HuH-7 (cell line): ENCODE measurements at places on chromosomes 3 and 15.

- DNase-seq: no peak
Observed at GRCh38 chr15:39270934-39271333, 309.9 kb upstream of the THBS1 start.

DNA sequence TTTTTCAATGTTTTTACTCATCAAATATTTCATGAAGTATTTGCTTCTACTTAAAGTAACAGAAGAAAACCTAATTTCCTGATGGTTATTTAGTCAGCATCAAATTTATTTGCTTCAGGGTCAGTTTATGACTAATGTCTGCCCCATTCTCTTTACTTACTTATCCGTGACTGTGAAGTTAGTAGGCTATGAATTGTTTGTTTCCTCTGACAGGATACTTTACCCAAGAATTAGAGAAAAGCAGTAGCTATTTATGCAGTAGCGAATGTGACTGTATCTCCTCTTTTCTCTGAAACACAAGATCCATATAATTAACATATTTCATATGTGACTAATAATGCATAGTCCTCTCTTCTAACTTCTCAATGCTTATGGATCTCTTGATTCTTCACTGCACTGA lies 329.9 kb upstream of the ROBO1 start:
- DNase-seq: no peak

DNA sequence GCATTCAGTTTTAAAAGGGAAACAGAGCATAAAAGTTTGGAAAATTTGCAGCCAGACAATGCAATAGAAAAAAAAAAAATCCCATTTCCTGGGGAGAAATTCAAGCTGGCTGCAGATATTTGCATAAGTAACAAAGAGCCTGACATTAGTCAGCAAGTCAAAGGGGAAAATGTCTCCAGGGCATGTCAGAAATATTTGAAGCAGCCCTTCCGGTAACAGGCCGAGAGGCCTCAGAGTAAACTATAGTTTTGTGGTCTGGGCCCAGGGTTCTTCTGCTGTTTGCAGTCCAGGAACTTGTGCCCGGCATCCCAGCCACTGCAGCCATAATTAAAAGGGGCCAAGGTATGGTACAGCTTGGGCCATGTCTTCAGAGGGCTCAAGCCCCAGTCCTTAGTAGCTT lies 411.6 kb upstream of the BCHE start:
- DNase-seq: no peak

- no peak for DNase-seq
Observed at GRCh38 chr15:71199384-71200351, 84.4 kb downstream of the THSD4 start.

DNA sequence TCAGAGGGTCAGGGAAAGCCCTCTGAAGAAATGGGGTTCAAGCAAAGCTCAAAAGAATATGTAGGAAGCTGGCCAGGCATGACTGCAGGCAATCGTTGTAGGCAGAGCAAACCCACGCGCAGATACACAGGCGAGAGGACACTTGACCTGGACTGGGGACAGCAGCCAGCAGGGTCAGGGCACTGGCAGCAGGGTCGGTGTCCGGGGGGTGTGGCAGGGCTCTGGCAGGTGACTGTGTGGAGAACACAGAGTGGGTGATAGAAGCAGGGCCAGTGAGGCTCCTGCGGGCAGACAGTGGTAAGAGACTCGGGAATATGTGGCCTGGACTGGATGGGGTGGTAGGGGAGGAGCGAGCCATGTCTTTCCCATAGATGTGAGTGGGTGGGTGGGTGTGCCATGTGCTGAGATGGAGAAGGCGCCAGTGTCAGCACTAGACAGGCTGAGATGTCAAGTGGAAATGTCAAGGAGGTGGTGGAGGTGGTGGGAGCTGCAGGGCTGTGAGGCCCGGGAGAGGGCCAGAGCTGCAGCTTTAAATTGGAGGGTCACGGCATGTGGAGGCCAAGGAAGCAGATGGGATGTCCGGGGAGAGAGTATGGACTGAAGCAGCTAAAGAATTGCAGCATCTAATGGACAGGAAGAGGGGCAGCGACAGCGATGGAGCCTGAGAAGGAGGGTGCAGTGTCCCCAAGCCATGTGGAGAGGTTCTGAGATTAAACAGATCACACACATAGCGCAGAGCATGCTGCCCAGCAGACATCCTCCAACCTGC lies 13.4 kb downstream of the TMEM43 start:
- DNase-seq: no peak

- no peak for DNase-seq
Observed at GRCh38 chr15:80752204-80752603, 27.0 kb upstream of the CEMIP start.

DNA sequence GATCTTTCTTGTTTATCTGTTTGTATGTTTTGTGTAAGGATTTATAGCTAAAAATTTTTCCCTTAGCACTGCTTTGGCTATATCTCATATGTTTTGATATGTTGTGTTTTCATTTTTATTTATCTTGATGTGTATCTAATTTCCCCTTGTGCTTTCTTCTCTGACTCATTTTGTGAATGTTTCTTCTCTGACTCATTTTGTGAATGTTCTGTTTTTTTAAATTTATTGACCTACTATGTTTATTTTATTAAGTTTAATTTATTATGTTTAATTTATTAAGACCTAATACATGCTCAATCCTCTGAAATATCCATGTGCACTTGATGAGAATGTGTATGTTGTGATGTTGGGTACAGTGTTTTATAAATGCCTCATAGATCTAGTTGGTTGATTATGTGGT lies 793.5 kb upstream of the CADM2 start:
- no peak for DNase-seq

DNA sequence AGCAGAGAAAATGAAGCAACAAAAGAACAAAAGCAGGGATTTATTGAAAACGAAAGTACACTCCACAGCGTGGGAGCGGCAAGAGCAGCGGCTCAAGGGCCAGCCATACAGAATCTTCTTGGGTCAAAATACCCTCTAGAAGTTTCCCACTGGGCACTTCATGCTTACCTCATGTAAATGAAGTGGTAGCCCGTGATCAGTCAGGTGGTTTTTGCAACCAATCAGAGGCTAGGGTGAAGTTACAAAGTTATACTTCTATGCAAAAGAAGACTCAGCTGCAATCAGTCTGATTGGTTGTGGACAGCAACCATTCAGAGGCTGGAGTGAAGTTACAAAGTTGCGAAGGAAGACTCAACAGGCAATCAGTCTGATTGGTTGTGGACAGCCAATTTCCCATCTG lies 37.8 kb upstream of the TRH start:
- no peak for DNase-seq

- DNase-seq: no peak
Observed at GRCh38 chr3:114863848-114864247, 283.2 kb downstream of the ZBTB20 start.

DNA sequence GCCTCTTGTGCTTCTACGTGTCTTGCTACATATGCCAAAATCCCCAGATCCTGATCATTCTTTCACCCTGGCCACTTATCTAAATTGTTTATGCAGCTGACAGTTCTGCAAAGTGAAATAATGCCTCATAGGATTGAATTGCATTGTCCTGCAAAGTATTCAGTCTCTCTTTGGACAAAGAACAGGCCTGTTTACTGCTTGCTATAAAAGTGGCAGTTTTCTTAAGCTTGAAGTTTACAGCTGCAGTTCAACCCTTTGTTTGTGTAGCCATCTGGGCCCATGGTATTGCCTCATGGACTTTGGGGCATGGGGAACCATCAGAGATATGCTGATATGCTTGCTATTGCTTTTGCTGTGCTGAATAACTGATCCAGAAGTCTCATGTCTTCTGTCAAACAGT lies 523.2 kb downstream of the OTOL1 start:
- DNase-seq: no peak

DNA sequence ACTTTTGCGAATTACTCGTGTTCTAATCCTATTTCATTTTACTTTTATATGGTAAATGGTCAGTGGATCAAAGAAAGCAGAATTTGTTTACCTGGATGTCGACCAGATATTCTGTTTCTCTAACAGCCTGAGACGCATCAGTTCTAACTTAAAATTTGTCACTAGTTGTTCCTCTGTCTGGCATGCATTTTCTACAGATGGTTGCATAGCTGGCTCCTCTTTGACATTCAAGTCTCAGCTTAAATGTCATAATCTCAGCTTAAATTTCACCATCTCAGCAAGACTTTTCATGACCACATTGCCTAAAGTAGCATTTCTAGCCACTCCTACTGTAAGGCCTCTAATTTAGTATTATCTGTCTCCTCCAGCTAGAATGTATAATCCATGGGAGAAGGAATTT lies 609.3 kb downstream of the AGBL1 start:
- DNase-seq: no peak

GRCh38 chr3:172161959-172162358 lies 122.6 kb downstream of the FNDC3B start:
- no peak for DNase-seq

DNA sequence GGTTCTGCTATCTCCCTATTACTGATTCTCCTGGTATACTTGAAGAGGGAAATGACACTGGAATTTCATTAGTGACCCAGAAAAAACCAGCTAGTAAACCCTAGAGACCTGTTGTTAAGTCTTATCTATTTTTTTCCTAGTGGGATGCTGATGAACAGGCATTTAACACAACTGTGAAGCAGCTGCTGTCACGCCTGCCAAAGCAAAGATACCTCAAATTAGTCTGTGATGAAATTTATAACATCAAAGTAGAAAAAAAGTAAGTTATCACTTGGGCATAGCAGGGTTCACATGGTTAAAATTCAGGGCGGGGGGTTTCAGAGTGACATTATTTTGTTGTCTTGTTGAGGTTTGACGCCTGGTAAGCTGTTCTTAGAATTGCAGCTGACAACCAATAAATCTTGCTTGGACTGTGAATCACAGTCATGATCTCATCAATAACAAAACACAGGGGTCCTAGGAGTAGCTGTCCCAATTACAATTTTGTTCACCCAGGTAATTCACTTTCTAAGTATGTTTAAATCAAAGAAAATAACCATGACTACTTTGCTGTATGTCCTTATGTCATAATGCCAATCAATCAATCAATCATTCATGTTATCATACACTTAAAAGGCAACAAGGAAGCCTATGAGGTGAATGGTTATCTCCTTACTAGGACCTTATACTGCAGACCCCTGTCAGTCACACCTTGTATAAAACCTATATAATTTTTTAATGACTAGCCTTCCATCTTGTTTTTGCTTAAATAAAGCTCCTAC lies 4.6 kb downstream of the SRP14 start:
- DNase-seq: no peak

- DNase-seq: no peak
Observed at GRCh38 chr3:127714125-127714571, 41.4 kb downstream of the ABTB1 start.

DNA sequence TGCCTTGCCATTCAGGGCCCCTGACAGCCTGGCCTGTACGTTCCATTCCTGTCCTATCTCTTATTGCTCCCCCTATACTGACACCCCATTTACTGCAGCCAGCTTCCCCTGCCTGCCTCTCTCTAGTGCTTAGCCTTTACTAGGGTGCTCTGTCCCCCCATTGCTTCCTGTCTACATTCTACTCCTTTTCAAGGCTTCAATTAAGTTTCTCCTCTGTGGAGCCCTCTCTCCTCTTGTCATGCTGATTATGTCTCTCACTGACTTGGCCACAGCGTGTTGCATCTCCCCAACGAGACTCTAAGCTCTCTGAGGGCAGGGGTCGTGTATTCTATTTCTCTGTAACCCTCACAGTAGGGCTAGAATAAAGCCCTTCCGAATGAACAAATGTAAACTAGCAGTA lies 185.2 kb downstream of the RPLP1 start:
- DNase-seq: no peak

DNA sequence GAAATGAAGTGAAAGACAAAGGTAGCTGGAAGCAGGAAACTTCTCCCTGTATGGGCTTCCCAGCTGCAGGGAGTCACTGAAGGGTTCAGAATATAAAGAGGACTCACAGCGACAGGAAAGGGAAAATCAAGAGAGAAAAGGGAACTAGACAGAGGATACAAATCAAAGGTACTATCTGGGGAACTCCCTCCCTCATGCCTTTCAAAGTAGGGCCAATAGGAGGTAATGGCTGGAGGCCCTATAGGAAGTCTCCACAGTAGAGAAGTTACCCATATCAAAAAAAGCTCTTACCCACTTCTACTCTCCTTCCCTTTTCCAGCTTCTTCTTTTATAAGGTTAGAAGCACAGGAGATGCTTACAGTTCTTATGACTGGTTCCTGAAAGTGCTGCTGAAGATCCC lies 43.5 kb downstream of the FMN1 start:
- DNase-seq: no peak

GRCh38 chr3:177468816-177469215 lies 271.5 kb upstream of the TBL1XR1 start:
- DNase-seq: no peak

DNA sequence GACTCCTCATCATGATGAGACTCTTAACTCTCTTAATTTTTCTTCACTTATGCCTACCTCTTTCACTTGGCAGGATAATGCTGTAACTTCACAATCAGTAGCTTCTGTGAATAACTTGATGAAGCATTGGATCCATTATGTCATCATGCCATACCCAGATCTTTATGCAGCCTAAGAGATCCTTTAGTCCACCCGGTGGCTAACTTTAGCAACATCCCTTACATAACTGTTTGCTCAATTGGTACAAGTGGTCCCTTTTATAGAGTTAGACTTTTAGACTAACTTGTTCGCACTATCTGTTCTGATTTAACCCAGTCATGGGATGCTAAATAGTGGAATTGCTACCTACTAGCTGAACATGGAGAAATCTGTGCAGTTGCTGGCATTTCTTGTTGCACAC lies 184.5 kb downstream of the USP13 start:
- DNase-seq: no peak

DNA sequence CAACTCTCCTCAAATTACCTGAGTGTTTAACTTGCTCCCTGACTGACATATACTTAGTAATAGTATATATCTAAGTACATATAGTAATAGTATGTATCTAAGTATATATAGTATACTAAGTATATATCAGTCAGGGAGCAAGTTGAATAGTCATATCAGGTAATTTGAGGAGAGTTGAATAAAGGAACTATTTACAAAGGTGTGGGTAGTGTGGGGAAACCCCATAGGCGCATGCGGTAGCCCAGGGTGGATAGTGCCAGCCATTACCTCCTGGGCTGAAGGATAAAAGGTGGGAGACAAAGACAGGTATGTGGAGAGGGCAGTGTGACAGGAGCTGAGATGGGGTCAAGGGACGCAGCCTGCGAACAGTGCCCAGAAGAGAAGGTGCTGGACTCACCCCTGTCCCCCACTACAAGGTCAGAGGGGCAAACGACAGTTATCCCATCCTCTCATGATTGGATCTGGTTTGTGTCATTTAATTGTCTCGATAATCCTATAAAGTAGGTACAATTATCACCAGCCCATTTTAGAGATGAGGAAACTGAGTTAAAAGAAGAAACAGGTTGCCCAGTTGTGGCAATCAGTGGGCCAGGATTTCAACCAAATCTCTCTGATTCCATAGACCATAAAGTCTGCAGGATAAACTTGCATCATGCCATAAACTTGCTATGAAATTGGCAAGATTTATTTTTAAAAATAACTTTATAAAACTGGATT lies 34.1 kb upstream of the TPM1 start:
- no peak for DNase-seq

DNA sequence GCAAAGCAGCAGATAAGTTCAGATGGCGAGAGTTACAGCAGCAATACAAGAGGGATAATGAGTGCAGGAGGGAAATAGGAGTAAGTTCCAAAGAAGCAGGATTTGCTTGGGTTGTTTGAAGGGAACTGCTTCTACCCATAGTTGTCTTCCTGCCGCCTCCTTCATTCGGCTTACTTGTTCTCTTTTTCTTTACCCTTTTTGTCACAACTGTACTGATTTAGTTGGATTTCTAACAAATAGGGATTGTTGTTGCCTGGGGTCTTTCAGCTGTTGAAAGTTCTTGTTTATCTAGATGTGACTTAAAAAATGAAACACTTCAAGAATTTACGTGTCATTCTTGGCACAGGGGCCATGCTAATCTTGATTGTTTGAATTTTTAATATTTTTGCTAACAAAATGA lies 25.9 kb downstream of the MORF4L1 start:
- no peak for DNase-seq
